ENCODE measurements at places on chromosomes 3 and 15. TPM values are rescaled to one million over a fixed set of nuclear protein-coding genes. Genes with fewer than 3 reads are reported as not detected.

Gene SERPINI2
- not detected for total RNA-seq

Gene FAM107A
- total RNA-seq: 9.6 TPM

Gene LRRIQ4
- total RNA-seq: 0.07 TPM

Gene FRMD5
- 25.1 TPM for total RNA-seq

Measured in pulmonary artery endothelial cell (primary cell).